Activated CD8-positive, alpha-beta memory T cell treated with anti-CD3 and anti-CD28 coated beads for 24 hours (primary cell): ENCODE measurements at places on chromosomes 5 and 9.

DNA sequence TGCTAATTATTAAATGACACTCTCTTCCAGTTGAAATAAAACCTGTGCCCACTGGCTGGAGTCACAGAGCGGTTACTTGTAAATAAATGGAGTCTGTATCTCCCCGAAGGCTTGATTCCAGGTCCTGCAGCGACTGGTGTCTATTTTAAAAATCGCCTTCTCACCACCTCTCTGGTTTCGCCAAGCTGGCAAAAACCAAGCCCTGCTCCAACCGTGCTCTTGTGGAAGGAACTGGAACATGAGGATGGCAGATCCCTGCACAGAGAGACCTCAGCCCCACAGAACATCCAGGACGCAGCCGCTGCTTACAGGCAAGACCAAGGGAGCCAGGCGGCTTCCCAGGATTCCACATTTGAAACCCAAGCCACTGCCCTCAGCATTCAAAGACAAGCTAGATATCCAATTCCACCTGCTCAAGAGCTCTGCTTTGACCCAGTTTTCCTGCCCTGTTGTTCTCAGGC lies 15.0 kb downstream of the SEMA4D start:
- DNase-seq: peak; percentile 56

GRCh38 chr5:42993516-42994245 lies 46.4 kb downstream of the ANXA2R start:
- DNase-seq: peak; percentile 81

- DNase-seq: no peak
These were observed 327.5 kb downstream of the CHSY3 start for GRCh38 chr5:130231786-130232185.

GRCh38 chr5:159337016-159337955 lies 7.0 kb upstream of the IL12B start:
- no peak for DNase-seq

GRCh38 chr9:16595227-16595626 lies 275.2 kb downstream of the BNC2 start:
- DNase-seq: no peak

DNA sequence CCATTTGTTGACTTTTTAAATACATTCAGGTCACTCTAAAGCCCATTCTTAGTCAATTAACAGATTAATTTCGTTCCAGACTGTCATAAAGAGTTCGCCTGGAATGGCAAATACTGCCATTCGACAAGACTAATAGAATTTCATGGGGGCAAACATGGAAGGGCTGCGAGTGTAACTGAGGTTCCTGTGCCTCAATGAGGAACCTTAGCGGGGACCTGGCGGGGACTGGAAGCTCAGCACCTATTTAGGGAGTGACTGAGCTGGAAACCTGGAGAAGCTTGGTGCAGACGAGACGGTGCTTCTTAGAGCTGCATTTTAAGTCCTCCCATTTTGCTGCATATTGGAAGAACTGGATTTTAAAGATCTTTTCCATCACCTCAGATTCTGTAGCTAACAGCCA lies 3.4 kb downstream of the VCAN start:
- DNase-seq: no peak

DNA sequence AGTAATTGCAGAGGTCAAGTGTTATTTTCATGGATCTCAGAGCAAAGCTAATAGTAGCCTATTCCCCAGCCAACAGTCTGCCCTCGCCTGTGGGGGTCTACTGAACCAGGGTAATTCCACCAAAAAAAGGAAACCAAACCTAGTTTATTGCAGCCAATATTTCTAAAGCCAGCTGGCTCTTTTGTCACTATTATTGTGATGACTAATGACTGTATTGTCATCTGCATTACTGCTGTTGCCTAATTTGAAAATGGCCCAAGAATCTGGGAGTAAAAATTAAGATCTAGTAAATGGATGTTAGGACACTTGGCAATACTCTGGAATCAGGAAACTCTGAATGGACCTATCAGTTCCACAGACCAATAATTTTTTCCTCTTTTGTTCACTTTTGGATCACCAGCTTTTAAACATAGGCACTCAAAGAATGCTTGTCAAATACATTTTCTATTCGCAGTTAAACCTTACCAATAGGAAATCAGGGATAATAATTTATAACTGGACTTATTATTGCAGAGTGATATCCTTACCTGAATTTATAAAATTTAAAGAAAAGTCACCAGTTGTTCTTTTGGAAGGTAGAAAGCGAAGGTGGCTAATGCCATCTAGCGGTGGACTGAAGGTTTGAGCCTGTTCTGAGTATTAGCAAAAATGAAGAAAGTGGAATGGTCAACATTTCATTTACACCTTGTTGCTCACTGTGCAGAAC lies 69.2 kb downstream of the SYK start:
- peak; percentile 56 for DNase-seq

DNA sequence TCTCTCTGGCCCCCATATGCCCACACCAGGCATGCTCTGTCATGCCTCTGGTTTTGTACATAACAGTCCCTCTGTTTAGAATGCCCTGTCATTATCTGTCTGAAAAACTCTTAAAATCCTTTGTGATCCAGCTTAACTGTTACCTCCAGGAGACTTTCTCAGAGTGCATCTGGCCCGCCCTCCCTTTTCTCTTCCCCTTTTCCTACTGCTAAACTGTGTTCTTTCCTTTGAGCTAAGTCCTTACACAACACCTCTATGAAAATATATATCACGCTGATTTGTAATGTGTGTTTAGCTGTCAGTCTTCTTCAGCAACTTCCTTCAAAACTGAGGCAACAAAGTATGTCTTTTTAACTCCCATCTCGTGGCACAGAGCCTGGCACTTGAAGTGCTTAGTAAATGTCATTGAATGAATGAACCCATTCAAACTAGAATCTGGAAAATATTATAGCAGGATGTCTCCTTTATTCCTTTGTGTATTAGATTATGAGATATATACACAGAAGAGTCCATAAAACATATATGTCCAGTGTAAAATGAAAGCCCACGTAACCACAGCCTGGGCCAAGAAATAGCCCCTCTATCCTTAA lies 166.2 kb upstream of the KLF9 start:
- DNase-seq: no peak

- DNase-seq: no peak
These were observed 4.7 kb downstream of the APC start for GRCh38 chr5:112742424-112742823.

- peak; percentile 51 for DNase-seq
These were observed 1.9 kb downstream of the HDAC3 start for GRCh38 chr5:141634720-141635119.

GRCh38 chr5:62268234-62268633 lies 37.8 kb upstream of the KIF2A start:
- DNase-seq: no peak

DNA sequence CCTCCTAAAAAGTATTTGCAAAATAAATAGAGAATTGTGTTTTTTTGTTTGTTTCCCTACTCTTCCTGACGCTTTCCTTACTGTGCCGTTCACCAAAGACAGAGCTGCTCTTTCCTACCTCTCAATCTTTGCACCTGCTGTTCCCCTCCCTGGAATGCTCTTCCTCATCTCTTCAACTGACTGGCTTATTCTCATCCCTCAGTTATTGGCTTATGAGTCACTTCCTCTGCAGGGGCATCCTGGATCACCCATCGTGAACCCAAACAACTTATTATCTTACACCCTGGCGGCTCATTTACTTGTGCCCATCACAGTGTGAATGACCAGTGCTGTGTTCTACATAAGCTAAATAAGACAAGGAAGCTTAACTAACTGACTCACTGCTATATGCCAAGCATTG lies 36.1 kb upstream of the CCNG1 start:
- no peak for DNase-seq

- peak; percentile 56 for DNase-seq
These were observed 1.8 kb downstream of the PDLIM4 start for GRCh38 chr5:132259069-132259851.

DNA sequence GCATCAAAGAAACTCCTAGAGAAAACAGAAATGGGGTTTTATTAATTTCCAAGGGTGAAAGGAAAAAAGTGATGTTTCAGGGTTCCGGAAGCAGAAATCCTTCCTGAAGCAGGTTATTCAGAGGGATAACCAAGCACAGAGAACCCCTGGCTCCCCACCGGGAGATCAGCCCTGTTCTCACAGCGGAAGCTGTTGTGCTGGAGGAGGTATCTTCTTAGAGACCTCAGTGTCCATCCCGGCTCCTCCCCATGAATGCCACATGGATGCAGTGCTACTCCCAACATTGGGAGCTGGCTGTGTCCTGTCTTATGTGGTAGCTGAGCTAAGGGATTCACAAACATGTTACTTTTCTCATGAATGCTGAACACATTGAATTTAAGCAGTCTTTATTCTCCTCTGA lies 80.9 kb upstream of the IRX2 start:
- DNase-seq: no peak

- no peak for DNase-seq
These were observed 87.5 kb upstream of the FBXW11 start for GRCh38 chr5:172093965-172094364.

DNA sequence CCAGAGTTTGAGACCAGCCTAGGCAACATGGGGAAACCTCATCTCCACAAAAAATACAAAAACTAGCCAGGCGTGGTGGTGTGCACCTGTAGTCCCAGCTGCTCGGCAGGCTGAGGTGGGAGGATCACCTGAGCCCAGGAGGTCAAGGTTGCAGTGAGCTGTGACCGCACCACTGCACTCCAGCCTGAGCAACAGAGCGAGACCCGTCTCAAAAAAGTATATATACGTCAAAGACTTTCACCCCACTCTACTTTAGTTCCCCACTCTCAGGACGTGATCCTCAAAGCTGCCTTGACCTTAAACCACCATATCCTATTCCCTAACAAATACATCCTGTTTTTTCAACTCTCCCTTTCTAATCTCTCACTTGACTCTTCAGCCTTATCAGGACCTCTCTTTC lies 41.0 kb downstream of the PCDHGC5 start:
- DNase-seq: no peak

DNA sequence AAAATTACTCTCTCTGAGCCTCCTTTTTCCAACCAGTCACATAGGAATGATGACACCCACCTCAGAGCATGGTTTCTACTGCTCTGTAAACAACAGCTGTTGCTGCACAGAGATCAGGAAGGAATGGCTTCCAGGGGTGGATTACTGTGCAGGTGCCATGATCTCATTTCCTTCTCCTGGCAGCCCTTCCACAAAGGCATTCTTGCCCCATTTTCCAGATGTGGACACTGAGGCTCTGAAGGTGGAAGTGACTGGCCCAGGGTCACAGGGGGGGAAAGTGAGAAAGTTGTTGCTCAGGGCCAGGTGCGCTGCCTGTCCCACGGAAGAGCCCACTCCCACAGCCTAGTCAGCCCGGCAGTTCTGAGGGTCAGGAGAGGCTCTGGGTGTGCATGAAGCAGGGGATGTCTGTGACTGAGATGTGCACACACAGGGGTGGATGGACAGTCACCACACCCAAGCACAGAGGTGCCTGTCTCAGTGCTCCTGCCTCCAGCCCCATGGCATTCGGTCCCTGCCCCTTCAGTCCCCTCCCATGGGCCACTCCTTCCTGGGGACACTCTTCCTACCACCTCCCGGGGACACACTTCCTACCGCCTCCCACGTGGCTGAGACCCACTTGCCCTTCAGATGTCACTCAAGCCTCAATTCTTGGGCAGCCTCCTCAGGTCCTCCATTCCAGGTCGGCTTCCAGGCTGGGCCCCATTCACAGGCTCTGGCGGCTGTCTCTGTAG lies 17.0 kb downstream of the FGFR4 start:
- DNase-seq: no peak

- DNase-seq: no peak
These were observed 104.6 kb downstream of the PCSK5 start for GRCh38 chr9:75995066-75995465.

DNA sequence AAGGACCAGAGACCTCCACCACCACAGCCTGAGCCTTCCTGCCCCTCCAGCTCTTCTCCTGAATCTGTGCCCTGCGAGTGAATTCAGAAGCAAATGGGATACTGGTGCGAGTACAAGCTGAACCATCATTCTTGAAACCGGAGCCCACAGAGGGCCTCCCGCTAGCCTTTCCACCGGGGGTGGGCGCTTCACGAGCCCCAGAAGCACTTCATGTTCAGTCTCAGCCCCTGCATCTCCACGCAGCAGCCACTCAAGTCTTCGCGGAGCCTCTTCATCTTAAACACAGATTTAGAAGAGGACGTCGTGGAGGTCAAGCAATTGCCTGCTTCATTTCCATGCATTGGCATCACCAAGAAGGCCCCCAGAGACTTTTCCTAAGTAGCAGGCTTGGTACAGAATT lies 26.0 kb upstream of the OLFM1 start:
- DNase-seq: no peak

- no peak for DNase-seq
These were observed 105.5 kb downstream of the PDE6A start for GRCh38 chr5:149838881-149839739.

DNA sequence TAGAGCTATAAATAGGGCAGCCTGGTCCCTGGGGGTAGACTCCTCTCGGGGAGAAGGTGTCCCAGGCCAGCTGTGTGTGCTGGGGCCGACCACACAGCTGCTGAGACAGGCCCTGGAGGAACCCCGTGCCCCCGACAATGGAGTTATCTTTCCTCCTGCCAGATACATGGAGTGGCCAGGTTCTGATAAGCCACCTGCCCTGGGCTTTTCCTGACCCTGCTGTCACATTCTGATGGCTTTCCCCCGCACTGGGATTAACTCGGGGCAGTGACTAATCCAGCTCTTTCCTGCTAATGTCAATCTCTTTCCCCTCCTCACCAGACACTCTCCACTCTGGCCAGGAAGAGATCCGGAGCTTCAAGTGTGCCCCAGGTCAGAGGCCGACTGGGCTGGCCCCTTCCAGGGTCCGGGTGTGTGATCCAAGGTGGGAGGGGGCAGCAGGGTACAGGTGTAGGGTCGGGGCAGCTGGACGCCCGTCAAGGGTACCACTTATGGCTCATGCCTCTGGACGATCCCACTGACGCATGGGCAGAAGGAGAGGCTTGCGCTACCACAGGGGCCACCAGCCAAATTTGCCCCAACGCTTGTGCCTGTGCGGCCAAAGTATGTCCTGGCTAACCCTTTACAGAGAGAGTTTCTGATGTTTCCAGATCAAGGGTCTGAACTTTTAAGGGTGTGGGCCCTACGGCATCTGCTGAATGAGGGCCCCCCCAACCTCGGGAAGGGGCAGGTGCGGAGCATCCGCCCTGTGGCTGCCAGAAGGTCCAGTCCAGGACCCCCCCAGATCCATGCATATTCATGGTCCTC lies 20.6 kb upstream of the COL5A1 start:
- DNase-seq: no peak

GRCh38 chr9:91208837-91209236 lies 152.9 kb downstream of the AUH start:
- no peak for DNase-seq

GRCh38 chr9:99016681-99017387 lies 73.1 kb downstream of the COL15A1 start:
- peak; percentile 7 for DNase-seq
